ENCODE measurements at places on chromosomes 1 and 21. TPM values are rescaled to one million over a fixed set of nuclear protein-coding genes. Genes with fewer than 3 reads are reported as not detected.

GRCh38 chr21:27277110-27277509, 310.2 kb upstream of the ADAMTS5 start:
- H3K36me3 ChIP-seq: no peaks in the 10 kb centered on the region
- H3K27me3 ChIP-seq: no peaks in the 10 kb centered on the region
- peak; percentile 20 for DNase-seq
- no peaks in the 10 kb centered on the region for H3K4me1 ChIP-seq
- no peak overlapping the region for H3K27ac ChIP-seq

- no peaks in the 10 kb centered on the region for H3K36me3 ChIP-seq
- H3K4me1 ChIP-seq: no peaks in the 10 kb centered on the region
- DNase-seq: no peak
- H3K27ac ChIP-seq: no peak overlapping the region
Measured at GRCh38 chr1:90823686-90824085, 106.6 kb upstream of the BARHL2 start.

DNA sequence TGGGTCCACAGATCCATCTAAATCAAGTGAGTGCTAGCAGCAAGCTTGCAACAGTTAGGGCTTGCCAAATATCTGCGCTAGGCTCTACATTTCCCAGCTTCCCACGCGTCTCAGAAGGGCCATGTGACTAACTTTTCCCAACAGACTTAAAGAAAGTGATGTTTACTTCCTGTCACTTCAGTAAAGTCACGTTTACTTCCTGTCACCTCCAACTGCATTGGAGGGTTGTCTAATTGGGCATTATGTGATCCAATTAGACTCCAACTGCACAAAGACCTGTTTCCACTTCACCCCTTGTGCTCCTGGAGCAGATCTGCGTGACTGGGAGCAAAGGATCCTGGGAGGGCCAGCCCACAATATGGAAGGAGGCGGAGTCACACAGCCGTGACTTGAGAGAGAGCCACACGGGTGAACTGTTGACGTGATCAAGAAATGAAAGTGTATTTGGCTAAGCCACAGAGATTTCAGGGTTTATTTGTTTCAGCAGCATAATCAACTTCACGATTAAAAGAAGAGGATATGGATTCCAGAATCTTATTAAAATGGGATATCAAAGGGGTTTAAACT, 77.7 kb downstream of the CYYR1 start:
- H3K36me3 ChIP-seq: no peaks in the 10 kb centered on the region
- no peaks in the 10 kb centered on the region for H3K27me3 ChIP-seq
- H3K4me1 ChIP-seq: no peaks in the 10 kb centered on the region
- DNase-seq: no peak

- H3K27me3 ChIP-seq: peaks cover 9% of the 10 kb centered on the region
- peak overlapping the region; percentile 43 for H3K27ac ChIP-seq
- DNase-seq: no peak
- H3K4me1 ChIP-seq: peaks cover 11% of the 10 kb centered on the region
- H3K36me3 ChIP-seq: peaks cover 19% of the 10 kb centered on the region
Measured at GRCh38 chr1:6235296-6235677, 477 bp downstream of the ICMT start.

DNA sequence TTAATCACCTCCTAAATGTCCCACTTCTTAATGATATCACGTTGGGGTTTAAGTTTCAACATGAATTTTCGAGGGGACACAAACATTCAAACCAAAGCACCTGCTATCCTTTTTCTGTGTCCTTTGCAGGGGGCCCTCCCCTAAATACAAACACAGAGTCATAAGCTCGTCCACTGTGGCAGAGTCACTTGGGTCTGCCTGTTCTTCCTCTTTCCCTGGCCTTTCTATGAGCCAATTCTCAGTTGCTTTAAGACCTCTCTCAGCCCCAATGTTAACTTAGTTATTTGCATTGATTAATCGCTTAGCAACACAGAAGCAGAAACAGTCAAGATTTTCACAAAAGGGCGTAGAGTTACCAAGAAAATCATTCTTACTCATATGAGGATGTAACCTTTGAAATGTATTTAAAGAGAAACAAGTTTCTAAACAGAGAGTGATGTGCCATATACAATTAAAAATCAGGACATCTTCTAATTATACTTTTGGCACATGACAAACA, 14.9 kb downstream of the APCS start:
- H3K4me3 ChIP-seq: no peak overlapping the region
- DNase-seq: no peak
- H3K27ac ChIP-seq: no peak overlapping the region
- H3K36me3 ChIP-seq: no peaks in the 10 kb centered on the region
- H3K4me1 ChIP-seq: no peaks in the 10 kb centered on the region
- H3K27me3 ChIP-seq: no peaks in the 10 kb centered on the region

The C8B gene
- total RNA-seq: not detected
